H4 (cell line): ENCODE measurements at places on chromosomes 6 and 20.

GRCh38 chr6:150301846-150302519 is 66.8 kb upstream of the IYD start:
- DNase-seq: peak; percentile 20

GRCh38 chr20:40307997-40308396 is 381.0 kb downstream of the MAFB start:
- no peak for DNase-seq

- DNase-seq: no peak
These were observed 134.7 kb downstream of the PACRG start for GRCh38 chr6:162862462-162862861.

- DNase-seq: no peak
These were observed 282.2 kb downstream of the PTPRK start for GRCh38 chr6:128238225-128238624.

- DNase-seq: no peak
These were observed 20.5 kb downstream of the FOXF2 start for GRCh38 chr6:1409774-1410465.

DNA sequence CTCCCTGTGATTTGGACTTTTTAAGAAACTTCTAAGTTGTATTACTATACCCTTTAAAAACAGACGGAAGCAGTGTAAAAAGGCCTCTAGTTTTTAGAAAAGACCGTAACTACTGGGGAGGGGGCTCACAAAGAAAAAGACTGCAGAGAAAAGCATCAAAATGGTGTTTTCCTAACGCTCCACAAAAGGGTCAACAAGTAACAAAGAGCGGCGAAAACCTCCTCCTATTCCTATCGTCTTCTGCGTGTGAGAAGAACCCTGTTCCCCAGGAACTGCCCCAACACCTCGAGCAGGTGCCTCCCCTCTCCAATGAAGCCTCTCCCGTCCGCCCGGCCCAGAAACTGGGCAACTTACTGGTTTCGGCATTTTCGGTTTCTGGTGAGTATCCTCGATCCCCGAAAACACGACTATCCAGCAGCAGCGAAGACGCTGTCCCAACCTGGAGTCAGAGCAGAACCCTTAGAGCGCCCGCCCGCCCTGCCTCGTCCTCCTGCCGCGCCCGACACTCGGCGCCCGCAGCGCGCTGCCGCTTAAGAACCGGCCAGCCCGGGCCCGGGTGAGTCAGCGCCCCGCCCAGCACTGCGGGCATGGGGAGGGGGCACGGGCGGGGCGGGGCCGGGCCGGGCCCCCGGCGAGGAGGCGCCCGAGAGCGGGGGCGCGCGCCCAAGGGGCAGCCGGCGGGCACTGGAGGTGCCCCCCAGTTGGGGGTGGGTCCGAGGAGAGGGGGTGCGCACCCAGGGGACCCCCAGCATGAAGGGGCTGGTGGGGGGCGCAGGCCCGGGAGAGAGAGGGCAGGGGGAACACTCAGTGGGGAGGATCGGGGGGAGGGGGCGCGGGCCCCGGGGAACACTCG is 1.2 kb downstream of the EZR start:
- DNase-seq: peak; percentile 33

DNA sequence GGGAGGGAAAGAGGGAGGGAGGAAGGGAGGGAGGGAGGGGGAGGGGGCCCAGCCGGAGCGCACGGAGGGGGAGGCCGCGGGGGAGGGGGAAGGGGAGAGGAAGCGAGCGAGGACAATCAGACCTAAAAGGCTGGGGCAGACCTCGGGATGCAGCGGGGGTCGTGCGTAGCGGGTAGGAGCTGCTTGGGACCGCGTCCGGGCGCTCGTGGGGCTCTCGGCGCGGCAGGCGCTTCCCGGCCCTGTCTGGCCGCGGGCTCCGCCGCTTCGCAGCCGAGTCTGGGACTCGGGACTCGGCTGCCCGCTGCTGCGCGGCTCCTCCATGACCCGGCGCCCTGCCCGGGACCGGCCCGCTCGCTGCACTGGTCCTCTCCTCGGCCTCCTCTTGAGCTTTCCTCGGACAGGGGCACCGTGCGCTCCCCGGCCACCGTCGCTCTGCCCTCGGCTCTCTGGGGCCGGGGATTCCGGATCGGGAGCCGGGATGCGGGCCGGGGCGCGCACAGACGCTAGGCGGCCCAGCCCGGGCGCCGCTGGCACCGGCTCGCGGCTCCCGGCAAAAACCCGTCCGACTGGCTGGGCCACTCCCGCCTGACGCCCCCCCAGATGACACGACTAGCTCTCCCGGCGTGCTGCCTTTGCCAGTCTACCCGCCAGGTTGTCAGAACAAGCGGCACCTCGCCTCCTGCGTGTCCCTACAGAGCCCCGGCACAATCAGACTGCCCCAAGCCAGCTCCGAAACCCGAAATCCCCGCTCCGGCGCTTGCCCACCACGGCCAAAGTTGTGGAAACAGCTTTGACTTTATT is 2.2 kb downstream of the TFAP2A start:
- DNase-seq: no peak

- no peak for DNase-seq
These were observed 32.8 kb upstream of the KCNQ5 start for GRCh38 chr6:72589096-72589495.

GRCh38 chr20:47691625-47692024 is 93.7 kb downstream of the SULF2 start:
- DNase-seq: no peak

DNA sequence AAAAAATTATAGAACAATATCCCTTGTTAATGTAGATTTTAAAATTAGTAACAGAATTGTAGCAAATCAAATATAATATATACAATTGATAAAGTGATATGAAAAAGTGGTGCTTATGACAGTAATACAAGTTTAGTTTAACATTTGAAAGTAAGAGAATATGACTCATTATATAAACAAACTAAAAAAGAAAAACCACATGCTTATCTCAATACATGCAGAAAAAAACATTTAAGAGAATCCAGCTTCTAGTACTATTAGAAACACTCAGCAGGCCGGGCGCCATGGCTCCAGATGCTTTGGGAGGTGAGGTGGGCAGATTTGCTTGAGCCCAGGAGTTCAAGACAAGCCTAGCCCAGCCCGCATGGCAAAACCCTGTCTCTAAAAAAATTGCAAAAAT is 60.7 kb upstream of the LAMA2 start:
- DNase-seq: peak; percentile 24

DNA sequence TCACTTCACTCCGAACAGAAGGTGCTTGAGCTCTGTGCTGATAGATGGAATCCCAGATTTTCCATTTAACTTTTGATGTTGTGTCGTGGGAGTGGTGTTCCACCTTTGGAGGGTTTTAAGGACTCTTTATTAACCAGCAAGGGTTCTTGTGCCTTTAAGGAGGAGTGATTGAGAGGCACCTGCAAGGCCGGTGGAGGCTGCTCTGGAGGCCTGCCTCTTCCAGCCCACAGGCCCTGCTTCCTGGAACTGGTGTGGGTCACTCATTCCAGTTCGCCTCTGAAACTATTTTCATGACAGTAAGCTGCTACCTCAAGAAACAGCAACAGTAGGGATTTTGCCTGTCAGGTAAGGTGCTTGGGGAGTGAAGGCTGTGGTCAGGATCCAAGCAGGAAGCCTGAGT is 58.8 kb upstream of the APCDD1L start:
- no peak for DNase-seq

- DNase-seq: no peak
These were observed 20.0 kb downstream of the IRF4 start for GRCh38 chr6:411402-412145.

DNA sequence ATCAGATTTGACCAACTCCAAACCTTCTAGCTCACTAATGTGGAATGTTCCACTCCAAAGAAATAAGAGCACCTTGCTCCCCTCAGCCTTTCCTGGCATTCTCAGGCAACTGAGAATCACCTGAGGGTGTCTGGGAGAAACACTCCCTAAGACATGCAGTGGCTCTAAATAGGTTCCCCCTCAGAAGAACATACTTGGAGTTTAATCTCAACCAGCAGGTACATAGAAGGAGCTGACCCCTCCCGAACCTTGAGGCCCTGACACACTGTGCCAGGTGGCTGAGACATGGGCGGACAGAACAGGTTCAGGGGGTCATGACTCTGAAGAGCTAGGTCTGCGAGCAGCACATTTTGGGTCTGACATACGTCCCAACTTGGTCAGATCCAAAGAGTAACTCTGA is 107.6 kb upstream of the MAP3K4 start:
- DNase-seq: no peak

DNA sequence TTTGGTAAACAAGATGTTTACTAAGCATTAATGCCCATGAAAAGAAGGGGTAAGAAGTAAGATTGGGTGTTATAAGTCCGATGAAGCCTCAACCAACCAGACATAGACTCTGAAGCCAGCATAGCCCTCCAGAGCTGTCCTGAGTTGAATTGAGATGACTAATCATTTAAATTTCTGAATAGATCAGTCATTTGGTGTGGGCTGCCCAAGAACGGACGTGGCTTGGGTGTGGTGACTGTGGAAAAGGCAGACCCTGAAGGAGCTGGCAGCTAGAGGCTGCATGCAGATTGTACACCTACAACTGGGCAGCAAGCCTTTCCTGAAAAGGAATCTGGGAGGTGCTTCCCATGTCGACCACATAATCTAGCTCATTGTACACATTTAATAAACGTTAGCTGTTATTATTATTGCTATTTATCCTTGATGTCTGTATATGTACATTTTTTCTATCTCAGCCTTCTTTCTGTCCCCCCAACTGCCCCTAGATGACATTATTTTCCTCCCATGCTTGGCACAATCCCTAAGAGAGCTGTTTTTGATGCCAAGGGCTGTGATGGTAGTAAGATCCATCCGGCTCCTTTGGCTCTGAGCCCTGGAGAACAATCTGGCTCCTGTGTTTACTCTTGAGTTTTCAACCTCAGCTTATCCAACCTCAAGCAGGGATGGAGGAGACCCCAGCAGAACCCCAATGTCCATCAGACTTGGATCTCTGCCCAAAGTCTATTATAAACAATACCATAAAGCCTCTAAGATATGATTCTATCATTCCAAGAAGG is 57.6 kb upstream of the JAG1 start:
- DNase-seq: peak; percentile 28
